ENCODE measurements at places on chromosomes 3 and 15.

- DNase-seq = no peak
Measured at GRCh38 chr3:23189187-23189586, 13.9 kb upstream of the UBE2E2 start.

GRCh38 chr15:96497951-96498350, 167.5 kb downstream of the NR2F2 start:
- no peak for DNase-seq

DNA sequence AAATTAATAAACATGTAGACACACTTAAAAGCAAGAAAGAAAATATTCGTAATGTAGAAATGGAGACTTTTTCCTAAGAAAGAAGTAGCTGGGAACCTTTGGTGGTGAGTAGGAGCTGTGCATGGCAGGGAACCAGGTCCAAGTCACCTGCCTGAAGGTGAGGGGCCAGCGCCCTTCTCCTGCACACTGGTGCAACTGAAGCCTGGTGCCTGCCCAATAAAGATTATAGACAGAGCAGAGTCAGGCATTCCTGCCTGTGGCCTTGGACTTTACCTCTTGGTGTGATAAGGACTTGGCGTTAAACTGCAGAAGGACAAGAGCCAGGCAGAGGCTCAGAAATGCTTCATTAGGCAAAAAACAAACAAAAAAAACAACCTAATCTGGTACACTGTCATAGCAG, 14.2 kb downstream of the CFAP91 start:
- DNase-seq = no peak

DNA sequence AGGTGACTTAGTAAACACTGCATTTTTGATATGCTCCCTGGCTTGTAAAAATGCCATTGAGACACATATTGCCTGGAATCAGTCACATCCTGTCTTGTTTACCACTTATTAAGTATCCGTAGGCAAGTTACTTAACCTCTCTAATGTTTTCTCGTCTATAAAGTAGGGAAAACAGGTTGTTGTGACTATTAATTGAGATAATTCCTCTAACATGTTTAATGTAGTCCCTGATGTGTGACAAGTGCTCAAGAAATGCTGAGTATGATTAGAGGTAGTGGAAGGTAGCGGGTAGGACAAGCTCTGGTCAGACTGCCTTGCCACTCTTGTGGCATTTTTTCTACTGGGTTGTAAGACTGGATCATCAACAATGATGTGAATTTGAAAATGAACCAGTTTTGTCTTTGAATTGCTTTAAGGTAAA, 54.1 kb downstream of the NFKBIZ start:
- DNase-seq = no peak

DNA sequence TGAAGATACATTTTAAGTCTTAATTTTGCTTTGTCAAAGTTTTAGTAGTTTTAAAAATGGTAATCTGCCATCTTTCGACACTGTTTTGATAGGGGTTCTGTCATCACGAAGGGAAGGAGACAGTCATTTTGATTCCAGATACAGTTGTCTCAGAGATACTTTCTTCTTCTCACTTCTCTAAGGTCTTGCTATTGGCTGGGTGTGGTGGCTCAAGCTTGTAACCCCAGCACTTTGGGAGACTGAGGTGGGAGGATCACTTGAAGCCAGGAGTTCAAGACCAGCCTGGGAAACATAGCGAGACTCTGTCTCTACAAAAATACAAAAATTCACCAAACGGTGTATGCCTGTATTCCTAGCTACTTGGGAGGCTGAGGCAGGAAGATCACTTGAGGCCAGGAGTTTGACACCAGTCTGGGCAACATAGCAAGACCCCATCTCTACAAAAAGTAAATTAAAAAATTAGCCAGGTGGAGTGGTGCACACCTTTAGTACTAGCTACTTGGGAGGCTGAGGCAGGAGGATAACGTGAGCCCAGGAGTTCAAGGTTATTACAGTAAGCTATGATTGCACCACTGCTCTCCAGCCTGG, 3.3 kb downstream of the RAB8B start:
- DNase-seq = no peak

Data from NT2/D1 (cell line).